ENCODE measurements at places on chromosomes 1 and 21.

- no peak for DNase-seq
Observed at GRCh38 chr1:29459620-29459945, 223.3 kb downstream of the PTPRU start.

- no peak for DNase-seq
Observed at GRCh38 chr21:31622397-31622796, 37.1 kb upstream of the SOD1 start.

DNA sequence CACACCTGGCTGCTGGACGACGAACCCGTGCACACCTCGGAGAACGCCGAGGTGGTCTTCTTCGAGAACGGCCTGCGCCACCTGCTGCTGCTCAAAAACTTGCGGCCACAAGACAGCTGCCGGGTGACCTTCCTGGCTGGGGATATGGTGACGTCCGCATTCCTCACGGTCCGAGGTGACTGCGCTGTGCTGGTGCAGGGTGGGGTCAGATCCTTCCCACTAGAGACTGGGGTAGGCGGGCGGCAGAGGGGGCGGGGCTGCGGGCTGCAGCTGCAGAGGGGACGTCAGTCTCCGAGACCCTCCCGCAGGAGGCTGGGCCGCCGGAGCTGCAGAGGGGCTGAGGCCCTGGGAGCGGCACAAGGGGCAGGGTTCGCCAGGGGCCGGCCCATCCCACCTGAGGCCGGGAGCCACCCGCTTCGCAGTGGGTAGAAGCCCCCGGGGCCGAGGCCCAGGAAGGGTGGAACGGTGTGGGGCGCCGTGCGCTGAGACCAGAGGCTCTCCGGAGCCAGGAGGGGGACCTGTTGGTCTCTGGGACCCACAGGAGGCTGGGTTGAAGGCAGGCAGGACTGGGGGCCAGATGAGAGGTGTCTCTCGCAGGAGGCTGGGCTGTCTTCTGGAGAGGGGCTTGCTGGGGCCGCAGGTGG lies 90.6 kb downstream of the TRIM11 start:
- DNase-seq = no peak

GRCh38 chr1:63101336-63101735 lies 221.0 kb upstream of the FOXD3 start:
- no peak for DNase-seq

DNA sequence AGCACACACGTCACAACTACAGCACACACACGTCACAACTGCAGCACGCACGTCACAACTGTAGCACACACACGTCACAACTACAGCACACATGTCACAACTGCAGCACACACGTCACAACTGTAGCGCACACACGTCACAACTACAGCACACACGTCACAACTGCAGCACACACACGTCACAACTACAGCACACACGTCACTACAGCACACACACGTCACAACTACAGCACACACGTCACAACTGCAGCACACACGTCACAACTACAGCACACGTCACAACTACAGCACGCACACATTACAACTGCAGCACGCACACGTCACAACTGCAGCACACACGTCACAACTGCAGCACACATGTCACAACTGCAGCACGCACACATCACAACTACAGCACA lies 322.6 kb upstream of the AJAP1 start:
- no peak for DNase-seq

- DNase-seq = no peak
Observed at GRCh38 chr21:40813918-40814317, 33.0 kb downstream of the DSCAM start.

- DNase-seq = peak; percentile 9
Observed at GRCh38 chr1:63198871-63199394, 123.4 kb upstream of the FOXD3 start.

DNA sequence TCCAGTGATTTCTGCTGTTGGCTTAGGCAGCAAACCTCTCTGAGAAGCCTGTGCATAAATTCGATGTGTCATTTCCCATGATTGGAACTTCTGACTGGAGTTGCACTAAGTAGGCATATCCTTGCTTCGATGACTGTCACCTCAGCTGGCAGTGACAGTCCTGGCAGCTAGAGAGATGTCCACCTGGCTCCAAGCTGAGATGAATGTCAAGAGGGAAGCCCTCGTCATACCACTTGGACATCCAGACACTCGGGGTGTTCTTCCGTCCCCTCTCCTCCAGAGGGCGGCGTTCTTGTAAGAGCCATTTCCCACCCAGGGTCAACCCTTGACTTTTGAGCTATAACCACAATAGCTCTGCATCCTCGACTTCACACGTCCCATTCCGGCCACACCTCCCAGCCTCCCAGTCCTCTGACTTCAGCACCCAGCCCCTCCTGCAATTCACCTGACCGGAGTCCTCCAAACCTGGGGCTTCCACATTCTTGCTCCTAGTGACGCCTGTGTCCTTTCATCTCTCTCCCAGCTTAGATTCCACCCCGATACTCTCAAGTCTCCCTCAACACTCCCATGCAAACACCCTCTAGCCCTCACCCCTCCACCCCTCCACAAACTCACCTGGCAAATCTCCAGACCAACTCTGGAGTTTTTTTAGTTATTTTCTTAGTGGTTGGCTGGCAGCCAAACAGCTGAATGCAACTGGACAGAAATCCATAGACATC lies 17.3 kb downstream of the CA6 start:
- DNase-seq = no peak

- DNase-seq = no peak
Observed at GRCh38 chr1:241834733-241835377, 13.1 kb upstream of the EXO1 start.

GRCh38 chr1:160672789-160673695 lies 26.2 kb upstream of the SLAMF1 start:
- DNase-seq = no peak

- no peak for DNase-seq
Observed at GRCh38 chr1:113714606-113715269, 44.5 kb downstream of the PHTF1 start.

GRCh38 chr1:217089361-217090014 lies 366.3 kb upstream of the ESRRG start:
- DNase-seq = peak; percentile 58

DNA sequence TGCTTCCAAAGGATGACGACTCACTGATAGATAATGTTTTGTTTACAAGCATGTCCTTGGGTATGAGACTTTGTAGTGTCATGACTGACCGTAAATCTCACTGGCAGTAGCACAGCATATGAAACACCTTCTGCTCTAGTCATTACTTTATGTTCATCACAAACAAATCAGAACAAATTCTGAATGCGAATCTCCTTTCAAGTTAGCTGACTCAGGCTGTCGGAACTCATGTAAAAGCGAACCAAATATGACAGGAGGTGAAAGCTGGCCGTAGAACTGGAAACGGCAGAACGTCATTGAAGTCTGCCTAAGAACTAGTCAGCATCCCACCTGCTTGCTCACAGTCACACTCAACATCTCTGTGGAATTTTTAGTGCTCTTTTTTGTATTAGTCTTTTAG lies 143.9 kb downstream of the RGS7 start:
- no peak for DNase-seq

DNA sequence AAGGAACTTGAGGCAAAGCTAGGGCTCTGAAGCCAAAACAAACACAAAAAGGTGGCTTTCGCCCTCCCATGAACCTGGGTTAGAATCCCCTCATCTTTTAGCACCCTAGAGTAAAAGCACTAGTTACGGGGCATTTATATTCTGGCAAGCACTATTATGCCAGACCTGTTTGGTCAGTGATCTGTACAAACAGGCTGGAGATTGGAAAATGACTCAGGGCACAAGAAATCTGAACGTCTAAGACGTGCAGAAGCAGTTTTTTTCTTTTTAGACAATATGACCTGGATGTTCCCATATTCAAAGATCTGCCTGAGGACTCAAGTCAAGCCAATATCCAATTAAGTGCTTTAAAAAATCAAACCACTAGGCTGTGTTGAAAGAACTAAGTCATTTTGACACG lies 3.0 kb downstream of the ZNF436 start:
- no peak for DNase-seq

GRCh38 chr1:28195780-28196179 lies 19.3 kb upstream of the PTAFR start:
- no peak for DNase-seq

DNA sequence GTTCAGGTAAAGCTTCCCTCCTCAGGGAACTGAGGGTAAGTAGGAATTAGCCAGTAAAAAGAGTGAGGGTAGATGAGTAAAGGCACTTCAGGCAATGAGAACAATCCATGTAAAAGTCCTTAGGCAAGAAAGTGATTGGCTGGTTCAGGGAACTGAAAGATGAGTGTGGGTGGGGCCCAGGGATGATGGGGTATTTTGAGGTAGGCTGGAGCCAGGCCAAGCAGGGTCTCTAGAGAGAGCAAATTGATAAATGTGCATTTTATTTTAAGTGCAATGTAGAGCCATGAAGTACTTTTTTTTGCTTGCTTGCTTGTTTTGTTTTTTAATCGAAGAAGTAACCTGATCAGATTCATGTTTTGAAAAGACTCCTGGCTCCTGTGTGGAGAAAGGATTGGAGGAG lies 26.5 kb downstream of the OSBPL9 start:
- DNase-seq = no peak

- DNase-seq = no peak
Observed at GRCh38 chr1:966135-966703, at the start of gene PLEKHN1. Gene PLEKHN1, plus strand, starts transcription at chr1:966482. Its CDS starts 50 bp downstream, at chr1:966532.

DNA sequence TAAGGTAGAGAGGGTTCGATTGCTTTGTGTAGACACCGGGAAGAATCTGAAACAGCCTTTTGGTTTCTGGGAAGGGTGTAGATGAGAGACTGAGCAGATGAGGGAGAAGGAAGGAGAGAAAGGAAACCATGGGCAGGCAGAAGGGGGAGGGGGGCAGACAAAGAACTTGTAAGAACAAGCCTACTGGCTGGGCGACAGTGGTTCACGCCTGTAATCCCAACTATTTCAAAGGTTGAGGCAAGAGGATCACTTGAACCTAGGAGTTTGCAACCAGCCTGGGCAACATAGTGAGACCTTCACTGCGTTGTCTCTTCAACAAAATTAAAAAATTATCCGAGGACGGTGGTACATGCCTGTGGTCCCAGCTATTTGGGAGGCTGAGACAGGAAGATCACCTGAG lies 106.2 kb downstream of the TM2D1 start:
- no peak for DNase-seq

DNA sequence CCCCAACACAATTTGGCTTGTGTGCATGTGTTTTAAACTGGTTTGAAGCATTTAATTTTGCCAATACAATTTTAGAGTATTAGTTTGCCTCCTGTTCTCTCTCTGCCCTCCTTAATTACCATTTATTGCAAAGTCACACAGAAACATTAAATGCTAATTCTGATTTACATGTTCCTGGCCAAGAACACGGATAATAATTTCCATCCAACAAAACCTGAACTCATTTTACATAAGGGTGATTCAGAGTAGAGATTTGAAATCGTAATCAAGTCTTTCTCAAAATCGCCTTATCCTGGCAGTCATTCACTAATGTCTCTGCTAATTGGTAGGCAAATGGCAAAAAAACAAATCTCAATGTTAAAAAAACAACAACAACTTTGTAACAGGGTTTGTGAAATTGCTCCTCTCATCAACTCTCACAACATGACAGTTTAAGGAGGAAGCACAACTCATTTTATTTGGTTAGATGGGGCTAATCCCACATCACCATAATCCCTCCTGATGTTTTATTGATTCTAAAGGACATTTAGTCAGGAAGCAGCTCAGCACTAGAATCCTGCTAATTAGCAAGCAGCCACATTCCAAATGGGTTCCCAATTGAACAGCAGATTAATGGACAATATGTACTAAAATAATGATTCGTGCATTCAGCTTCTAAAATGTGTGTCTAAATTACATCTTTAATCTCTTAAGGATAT lies 55.9 kb downstream of the C1orf87 start:
- DNase-seq = no peak

DNA sequence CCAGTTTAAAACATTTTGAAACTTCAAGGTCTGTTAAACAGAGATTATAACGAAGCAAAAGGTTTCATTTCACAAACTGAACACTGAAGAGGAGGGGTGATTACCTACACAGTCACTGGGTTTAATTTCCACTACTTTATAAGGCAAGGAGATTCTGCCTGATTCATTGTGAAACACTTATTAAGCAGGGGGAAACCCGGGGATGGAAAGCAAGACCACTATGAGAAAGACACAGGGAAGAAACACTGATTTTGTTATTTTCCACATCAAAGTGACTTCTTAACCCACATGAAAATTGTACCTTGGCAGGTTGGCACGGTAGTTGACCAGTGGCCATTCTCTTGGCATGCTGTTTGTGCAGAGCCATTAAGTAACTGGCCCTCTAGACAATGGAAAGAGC lies 8.1 kb upstream of the F5 start:
- DNase-seq = no peak

DNA sequence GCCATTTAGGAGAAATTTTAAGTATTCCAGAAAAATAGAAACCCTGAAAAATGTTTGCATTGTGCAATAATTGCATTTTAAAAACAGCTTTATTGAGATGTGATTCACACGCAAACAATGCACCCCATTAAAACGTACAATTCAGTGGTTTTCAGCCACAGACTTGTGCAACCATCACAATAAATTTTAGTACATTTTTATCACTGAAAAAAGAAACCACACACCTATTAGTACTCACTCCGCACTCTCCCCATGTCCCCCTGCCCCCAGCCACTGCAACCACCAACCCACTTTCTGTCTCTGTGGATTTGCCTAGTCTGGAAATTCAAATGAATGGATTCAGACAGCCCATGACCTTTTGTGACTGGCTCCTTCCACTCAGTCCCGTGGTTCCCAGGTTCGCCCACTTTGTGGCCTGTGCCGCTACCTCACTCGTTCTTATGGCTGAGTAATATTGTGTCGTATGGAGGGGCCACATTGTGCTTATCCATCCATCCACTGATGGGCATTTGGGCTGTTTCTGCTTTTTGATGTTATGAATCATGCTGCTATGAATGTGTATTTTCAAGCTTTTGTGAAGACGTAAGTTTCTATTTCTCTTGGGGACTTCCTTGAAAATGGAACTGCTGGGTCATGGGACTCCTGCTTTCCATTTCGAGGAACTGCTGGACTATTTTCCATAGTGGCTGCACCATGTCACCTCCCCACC lies 147.7 kb upstream of the ARHGEF16 start:
- DNase-seq = no peak

- DNase-seq = no peak
Observed at GRCh38 chr1:77076759-77077158, 142.5 kb downstream of the PIGK start.

GRCh38 chr1:117093870-117094621 lies 27.5 kb downstream of the TRIM45 start:
- DNase-seq = no peak

DNA sequence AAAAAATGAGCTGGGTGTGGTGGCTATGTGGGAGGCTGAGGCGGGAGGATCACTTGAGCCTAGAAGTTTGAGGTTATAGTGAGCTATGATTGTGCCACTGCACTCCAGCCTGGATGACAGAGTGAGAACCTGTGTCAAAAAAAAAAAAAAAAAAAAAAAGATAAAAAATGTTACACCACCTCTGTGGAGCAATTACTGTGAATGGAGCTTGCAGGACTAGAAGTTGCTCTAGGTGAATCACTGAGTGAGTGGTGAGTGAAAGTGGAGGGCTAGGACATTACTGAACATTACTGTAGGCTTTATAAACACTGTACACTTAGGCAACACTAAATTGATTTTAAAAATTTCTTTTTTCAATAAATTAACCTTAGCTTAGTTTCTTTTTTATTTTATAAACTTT lies 21.9 kb downstream of the TLCD4 start:
- no peak for DNase-seq

- DNase-seq = no peak
Observed at GRCh38 chr1:208300084-208300770, 56.0 kb upstream of the PLXNA2 start.

Data from caudate nucleus (tissue), 63 donors.